ENCODE measurements at places on chromosomes 4 and X. TPM values are rescaled to one million over a fixed set of nuclear protein-coding genes. Genes with fewer than 3 reads are reported as not detected.

The CFAP99 gene
- not detected for total RNA-seq

The ANOS1 gene
- not detected for total RNA-seq

The GPR119 gene
- total RNA-seq: not detected

The RASGEF1B gene
- 1.6 TPM for total RNA-seq

The ASMT gene
- not detected for total RNA-seq

The MFAP3L gene
- 0.32 TPM for total RNA-seq

The LYAR gene
- total RNA-seq: 32.7 TPM

The MSN gene
- 657 TPM for total RNA-seq

The POU3F4 gene
- total RNA-seq: not detected

The ZMAT1 gene
- total RNA-seq: 1.6 TPM

The ATP2B3 gene
- 0.07 TPM for total RNA-seq

The DGKK gene
- not detected for total RNA-seq

The TLR1 gene
- 23.3 TPM for total RNA-seq

The IGSF1 gene
- not detected for total RNA-seq

The PLP1 gene
- total RNA-seq: not detected

The DMRTC1B gene
- total RNA-seq: not detected

The SAGE1 gene
- total RNA-seq: not detected

The NLRP2B gene
- not detected for total RNA-seq

The TMPRSS11D gene
- not detected for total RNA-seq

The GSPT2 gene
- total RNA-seq: 14.6 TPM

The EVC2 gene
- 0.49 TPM for total RNA-seq

The EGFL6 gene
- total RNA-seq: 10.1 TPM

The RGN gene
- total RNA-seq: not detected

The TRIML1 gene
- total RNA-seq: not detected

The HEPH gene
- 0.20 TPM for total RNA-seq

Measured in T-helper 1 cell treated with Interleukin-12 subunit alpha and Interleukin-12 subunit beta and Interleukin-4 antibody, amounts not matched to agents 30 ng/mL and 1 ng/mL, for 36 hours (primary cell).